ENCODE measurements at places on chromosomes 12 and 14.

DNA sequence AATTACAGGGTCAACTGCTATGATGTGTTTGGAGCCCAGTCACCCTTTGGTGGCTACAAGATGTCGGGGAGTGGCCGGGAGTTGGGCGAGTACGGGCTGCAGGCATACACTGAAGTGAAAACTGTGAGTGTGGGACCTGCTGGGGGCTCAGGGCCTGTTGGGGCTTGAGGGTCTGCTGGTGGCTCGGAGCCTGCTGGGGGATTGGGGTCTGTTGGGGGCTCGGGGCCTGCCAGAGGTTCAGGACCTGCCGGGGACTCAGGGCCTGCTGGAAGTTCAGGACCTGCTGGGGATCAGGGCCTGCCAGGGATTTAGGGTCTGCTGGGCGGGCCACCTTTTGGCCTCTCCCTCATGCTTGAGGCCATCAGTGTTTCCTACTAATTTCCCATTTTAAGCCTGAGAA lies 37.1 kb downstream of the ALDH2 start:
- no peak for DNase-seq

GRCh38 chr14:71481021-71481654 lies 451.1 kb upstream of the RGS6 start:
- DNase-seq: no peak

- no peak for DNase-seq
These were observed 56.6 kb downstream of the SH2B3 start for GRCh38 chr12:111462210-111462769.

- no peak for DNase-seq
These were observed 179.1 kb downstream of the KITLG start for GRCh38 chr12:88401155-88401554.

DNA sequence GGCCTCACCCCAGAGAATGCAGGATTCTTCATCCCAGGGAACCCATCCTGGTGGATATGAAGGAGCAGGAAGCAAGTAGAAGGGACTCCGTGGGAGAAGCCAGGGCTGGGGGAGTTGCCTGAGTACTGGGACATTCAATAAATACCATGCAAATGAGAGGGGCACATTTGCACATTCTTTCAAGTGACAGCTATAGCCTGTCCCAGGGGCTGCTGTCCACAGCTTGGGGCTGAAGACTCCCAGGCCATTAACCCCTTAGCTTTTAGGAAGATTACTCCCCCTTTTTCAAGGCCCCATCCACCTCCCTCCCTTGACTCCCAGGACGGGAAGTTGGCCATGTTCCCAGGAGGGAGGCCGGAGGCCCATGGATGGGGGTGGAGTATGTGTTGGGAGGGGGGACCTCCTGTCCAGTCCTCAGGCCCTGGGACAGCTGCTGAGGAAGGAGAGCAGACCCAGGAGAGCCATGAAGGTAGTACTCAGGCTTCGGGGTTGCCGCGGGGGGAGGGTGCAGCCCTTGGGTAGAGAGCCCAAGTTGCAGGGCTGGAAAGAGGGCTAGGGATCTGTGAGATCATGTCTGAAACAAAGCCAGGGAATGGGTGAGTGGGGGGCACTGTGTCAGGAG lies 974 bp upstream of the TNS2 start:
- DNase-seq: no peak

- DNase-seq: no peak
These were observed 401.6 kb downstream of the VRK1 start for GRCh38 chr14:97198813-97199212.

- no peak for DNase-seq
These were observed 36.5 kb upstream of the SSTR1 start for GRCh38 chr14:38171197-38171596.
